ENCODE measurements at places on chromosomes 5 and 9. TPM values are rescaled to one million over a fixed set of nuclear protein-coding genes. Genes with fewer than 3 reads are reported as not detected.
A peak's percentile ranks its signal among the peaks of the same experiment; 100 is the strongest.

BTNL9 gene
- 0.88 TPM for total RNA-seq

TMEM8B gene
- 9.3 TPM for total RNA-seq

CCDC171 gene
- total RNA-seq, result 2.4 TPM

PCDHGC5 gene
- 0.66 TPM for total RNA-seq

COL15A1 gene
- total RNA-seq, result not detected

RLN1 gene
- 0.39 TPM for total RNA-seq

DNA sequence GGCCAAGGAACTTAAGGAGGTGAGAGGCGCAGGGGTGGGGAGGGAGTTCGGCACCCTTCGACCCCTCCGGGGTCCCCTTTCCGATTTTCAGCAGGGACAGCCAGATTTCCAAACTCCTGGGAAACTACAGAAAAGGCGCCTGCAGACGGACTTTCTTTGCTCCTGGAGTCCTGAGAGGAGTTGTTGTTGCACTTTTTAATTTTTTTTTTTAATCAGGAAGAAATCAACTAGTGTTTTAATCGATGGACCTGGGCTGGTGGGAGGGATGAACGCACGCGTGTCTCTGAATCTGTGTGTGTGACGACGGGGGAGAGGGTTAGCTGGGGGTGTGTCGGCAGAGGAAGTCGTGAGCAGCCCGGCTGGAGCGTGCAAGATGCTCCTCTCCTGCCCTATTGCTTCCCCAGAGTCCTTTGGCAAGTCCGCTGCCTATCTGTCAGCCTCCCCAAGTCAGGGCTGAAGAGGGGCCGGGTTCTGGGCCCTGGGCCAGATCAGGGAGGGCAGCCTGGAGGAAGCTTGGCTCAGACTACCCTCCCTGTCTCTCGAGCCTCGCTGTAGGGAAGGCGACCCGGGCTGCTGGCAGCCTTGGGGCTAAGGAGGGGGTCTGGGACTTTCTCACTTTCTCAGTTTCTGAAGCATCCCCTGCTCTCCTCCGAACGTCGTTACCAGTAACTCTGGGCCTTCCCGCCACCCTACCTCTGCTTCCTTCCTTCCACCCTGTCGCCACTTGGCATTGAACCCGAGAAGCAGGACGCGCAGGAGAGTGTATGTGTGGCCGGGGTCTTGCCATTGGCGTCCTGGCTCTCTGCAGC is 731 bp downstream of the PRR16 start:
- no peaks in the 10 kb centered on the region for H3K36me3 ChIP-seq
- no peak overlapping the region for H3K27ac ChIP-seq
- peak overlapping the region; percentile 92 for H3K4me3 ChIP-seq
- peaks cover 15% of the 10 kb centered on the region for H3K27me3 ChIP-seq
- peak; percentile 60 for DNase-seq
- H3K4me1 ChIP-seq, result no peaks in the 10 kb centered on the region

DNA sequence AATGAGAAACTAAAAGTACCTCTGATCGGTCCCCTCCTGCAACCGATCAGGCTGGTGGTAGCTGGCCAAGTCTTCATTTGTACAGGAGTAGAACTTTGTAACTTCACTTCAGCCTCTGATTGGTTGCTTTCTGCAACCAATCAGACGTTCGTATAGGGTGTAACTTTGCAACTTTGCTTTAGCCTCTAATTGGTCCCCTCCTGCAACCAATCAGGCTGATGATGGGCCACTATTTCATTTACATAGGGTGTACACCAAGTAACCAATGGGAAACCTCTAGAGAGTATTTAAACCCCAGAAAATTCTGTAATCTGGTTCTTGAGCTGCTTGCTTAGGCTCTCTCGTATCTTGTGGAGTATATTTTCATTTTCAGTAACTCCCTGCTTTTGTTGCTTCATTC is 445.5 kb downstream of the MED10 start:
- H3K36me3 ChIP-seq, result no peaks in the 10 kb centered on the region
- no peaks in the 10 kb centered on the region for H3K27me3 ChIP-seq
- no peaks in the 10 kb centered on the region for H3K4me1 ChIP-seq
- H3K27ac ChIP-seq, result no peak overlapping the region
- no peak overlapping the region for H3K4me3 ChIP-seq
- no peak for DNase-seq

GRCh38 chr9:107404161-107404560 is 85.4 kb downstream of the KLF4 start:
- H3K27ac ChIP-seq, result no peak overlapping the region
- H3K4me1 ChIP-seq, result no peaks in the 10 kb centered on the region
- no peak overlapping the region for H3K4me3 ChIP-seq
- no peaks in the 10 kb centered on the region for H3K27me3 ChIP-seq

- no peaks in the 10 kb centered on the region for H3K27me3 ChIP-seq
- H3K27ac ChIP-seq, result no peak overlapping the region
- peaks cover 4% of the 10 kb centered on the region for H3K4me1 ChIP-seq
- H3K36me3 ChIP-seq, result no peaks in the 10 kb centered on the region
- no peak for DNase-seq
Measured at GRCh38 chr5:116370886-116371285, 203.7 kb downstream of the SEMA6A start.

DNA sequence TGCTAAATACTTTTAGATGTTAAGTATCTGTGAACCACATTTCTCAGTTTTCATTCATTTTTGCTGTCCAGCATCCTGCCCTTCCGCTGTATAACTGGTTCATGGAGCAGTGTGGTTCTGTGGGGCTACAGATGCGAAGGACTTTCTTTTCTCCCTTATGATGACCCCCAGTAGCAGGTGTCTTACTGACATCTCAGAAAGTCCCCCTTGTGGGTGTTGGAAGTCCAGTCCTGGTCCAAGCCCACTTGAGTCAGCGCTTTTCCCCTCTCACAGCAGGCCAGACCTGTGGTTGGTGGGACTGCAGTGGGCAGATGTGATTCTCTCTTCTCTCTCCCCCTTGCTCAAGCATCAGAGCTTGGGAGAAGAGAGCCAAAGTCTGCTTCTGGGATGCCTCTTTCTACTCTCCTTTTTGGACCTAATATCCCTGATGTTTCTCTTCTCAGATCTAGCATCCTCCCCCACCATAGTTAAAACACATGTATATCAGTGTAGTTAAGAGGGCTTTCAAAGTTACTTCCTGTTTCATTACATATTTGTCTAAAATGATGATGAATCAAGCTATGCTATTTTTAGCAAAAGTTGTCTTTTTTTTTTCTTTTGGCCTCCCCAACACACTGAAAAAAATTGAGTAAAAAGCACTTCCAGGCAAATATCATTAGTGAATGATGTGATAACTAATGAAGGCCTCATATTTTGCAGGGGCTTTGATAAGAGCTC is 119.5 kb upstream of the ZNF618 start:
- H3K27me3 ChIP-seq, result no peaks in the 10 kb centered on the region
- DNase-seq, result no peak
- H3K36me3 ChIP-seq, result peaks cover 2% of the 10 kb centered on the region
- no peak overlapping the region for H3K4me3 ChIP-seq
- peaks cover 12% of the 10 kb centered on the region for H3K4me1 ChIP-seq

DNA sequence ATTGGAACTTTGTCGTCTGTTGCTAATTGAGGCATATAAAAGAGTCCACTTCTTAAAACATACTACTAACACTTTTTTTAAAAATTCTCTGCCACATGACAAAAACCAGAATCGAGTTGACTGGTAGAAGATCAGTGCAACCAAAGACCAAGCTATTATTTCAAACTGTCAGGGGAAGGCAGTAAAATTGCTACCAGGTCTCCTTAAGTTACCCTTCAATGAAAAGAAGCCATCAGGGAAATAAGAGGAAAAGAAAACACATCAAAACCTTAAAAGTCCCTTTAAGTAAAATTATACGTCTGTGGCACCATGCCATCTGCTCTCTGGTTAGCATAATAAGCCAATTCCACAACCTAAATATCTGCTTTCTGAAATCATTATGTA is 9.6 kb downstream of the ZNF608 start:
- H3K4me3 ChIP-seq, result peak overlapping the region; percentile 59
- DNase-seq, result no peak
- peaks cover 29% of the 10 kb centered on the region for H3K4me1 ChIP-seq

DNA sequence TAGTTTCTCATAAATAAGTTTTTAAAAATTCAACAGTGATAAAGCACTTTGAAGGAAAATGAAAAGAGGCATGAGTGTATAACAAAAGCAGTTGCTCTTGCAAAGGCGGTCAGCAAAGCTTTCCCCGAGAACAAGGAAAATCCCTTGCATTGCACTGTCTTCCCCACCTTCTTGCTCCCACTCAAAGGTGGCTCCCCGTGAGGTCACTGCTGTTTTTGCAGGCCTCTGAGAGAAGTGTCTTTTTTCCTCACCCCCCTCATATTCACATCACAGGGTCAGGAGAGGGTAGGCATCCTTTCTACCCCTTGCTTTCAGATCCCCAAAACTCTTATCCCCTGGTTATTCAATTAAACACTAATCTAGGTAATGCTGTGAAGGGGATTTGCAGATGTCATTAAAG is 15.2 kb upstream of the SLC36A1 start:
- no peak overlapping the region for H3K4me3 ChIP-seq
- DNase-seq, result no peak
- H3K27me3 ChIP-seq, result no peaks in the 10 kb centered on the region
- H3K36me3 ChIP-seq, result no peaks in the 10 kb centered on the region

DNA sequence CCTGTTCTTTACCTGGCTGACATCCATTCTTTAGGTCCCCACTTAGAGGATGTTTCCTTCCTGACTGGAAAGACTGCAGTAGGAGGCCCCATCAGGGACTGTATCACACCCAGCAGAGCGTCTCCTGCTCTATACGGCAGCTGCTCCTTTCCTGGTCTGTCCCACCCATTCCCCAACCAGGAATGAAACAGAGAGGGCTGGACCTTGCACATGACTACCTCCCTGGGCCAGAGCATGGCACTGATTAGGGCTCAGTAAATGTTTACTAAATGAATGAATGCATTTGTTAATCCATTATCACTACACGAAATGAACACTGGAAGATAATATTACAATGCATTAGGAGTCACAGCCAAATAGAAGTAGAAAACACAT is 76.4 kb downstream of the ABCA1 start:
- no peaks in the 10 kb centered on the region for H3K4me1 ChIP-seq
- no peak overlapping the region for H3K27ac ChIP-seq
- DNase-seq, result no peak
- H3K4me3 ChIP-seq, result no peak overlapping the region
- H3K36me3 ChIP-seq, result peaks cover 10% of the 10 kb centered on the region

GRCh38 chr5:41883243-41883642 is 13.0 kb upstream of the OXCT1 start:
- no peaks in the 10 kb centered on the region for H3K4me1 ChIP-seq
- H3K27ac ChIP-seq, result no peak overlapping the region
- no peak overlapping the region for H3K4me3 ChIP-seq
- H3K27me3 ChIP-seq, result no peaks in the 10 kb centered on the region

DNA sequence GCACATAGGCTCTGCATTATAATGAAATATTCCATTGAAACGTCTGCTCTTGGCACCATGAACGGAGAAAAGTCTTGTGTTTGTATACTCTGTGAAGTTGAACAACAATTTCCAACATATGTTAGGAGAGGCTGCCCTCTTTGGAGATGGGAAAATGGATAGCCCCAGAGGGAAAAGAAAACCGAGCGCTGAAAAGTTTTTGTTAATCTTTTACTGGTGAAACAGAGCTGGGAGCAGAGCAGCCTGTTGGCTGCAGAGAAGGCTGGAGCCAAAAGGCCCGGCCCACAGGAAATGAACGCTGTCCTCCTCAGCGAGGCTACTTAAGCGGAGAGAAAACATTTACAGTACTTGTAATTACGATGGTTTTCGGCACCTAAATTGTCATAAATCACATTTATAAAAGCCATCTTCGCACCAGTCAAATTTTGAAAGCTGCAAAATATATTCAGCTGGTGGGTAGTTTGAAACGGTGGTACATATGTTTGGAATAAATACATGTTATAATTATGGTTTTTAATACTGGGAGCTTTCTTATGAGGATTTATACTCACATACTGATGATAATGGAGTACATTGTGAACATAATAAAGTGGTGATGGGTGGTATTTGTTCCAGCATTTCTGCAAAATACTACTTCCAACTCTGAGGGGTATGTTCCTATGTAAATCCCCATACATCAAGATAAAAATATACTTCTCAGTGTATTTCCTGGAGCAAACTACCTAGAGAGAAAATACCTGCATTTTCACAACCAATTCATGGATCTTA is 129.6 kb upstream of the CNTLN start:
- no peak overlapping the region for H3K27ac ChIP-seq
- DNase-seq, result peak; percentile 55
- H3K4me3 ChIP-seq, result no peak overlapping the region
- H3K4me1 ChIP-seq, result no peaks in the 10 kb centered on the region

- DNase-seq, result peak; percentile 52
- no peak overlapping the region for H3K4me3 ChIP-seq
- no peaks in the 10 kb centered on the region for H3K27me3 ChIP-seq
Measured at GRCh38 chr5:157312492-157312891, 46.6 kb downstream of the CYFIP2 start.

GRCh38 chr9:133701321-133701980 is 36.7 kb downstream of the SARDH start:
- H3K27ac ChIP-seq, result no peak overlapping the region
- no peak for DNase-seq
- H3K36me3 ChIP-seq, result no peaks in the 10 kb centered on the region
- H3K4me3 ChIP-seq, result no peak overlapping the region
- H3K27me3 ChIP-seq, result no peaks in the 10 kb centered on the region
- no peaks in the 10 kb centered on the region for H3K4me1 ChIP-seq

Data from H9 (cell line).